ENCODE measurements at places on chromosomes 13 and 19. TPM values are rescaled to one million over a fixed set of nuclear protein-coding genes. Genes with fewer than 3 reads are reported as not detected.

- no peak for DNase-seq
These were observed 133.5 kb upstream of the IRS2 start for GRCh38 chr13:109919715-109920375.

DNA sequence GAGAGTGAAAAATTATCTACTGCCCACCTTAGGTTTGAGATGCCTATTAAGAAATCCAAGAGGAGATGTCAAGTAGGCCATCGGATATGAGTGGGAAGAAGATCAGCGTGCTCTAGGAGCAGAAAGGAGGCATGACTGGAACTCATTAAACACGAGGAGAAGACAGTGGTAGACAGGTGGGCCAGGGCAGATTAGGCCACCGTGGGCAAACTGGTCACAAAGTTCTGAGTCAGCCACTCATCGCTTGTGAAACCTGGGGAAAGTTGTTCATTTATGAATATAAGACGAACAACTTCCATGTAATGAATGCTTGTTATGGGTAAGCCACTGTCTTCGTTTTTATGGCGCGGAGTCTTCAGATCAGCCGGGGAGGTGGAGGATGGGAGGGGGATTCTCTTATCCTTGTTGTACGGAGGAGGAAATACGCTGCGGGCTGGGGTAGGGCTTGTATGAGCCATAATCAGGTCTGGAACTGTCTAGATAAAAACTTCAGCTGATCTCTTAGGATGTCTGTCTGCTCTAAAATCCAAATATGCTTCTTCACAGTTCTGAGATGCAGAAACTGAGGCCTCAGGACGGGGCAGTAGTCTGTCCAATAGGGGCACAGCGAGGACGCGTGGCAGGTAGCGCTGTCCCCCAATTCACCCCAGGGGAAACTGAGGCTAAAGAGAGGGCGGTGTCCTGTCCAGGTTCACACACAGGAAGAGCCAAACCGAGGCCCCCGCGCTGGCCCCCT, 1.1 kb upstream of the ZNF444 start:
- peak; percentile 17 for DNase-seq

The FAAP24 gene
- 6.9 TPM for total RNA-seq

- DNase-seq = no peak
These were observed 27.8 kb downstream of the NFIX start for GRCh38 chr19:13022859-13023636.

The KCTD4 gene
- not detected for total RNA-seq

DNA sequence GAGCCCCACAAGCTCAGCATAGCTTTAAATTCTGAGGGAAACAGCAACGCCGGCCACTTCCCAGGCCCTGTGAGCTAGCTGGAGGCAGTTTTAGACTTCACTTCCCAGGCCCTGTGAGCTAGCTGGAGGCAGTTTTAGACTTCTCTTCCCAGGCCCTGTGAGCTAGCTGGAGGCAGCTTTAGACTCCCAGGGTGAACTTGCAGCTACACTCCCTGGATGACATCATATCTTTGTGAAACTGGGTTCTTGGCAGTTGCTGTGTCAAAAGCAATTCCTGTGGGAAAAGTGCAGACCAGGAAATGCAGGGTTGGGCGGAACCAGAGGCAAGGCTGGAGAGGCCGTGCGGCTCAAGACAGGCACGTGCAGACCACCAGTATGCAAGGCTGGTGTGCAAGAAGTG, 12.7 kb downstream of the SOX1 start:
- DNase-seq = no peak

- peak; percentile 42 for DNase-seq
These were observed 2.0 kb downstream of the ZNF823 start for GRCh38 chr19:11736696-11737095.

The NLRP13 gene
- total RNA-seq = not detected

The CALR3 gene
- total RNA-seq = not detected

DNA sequence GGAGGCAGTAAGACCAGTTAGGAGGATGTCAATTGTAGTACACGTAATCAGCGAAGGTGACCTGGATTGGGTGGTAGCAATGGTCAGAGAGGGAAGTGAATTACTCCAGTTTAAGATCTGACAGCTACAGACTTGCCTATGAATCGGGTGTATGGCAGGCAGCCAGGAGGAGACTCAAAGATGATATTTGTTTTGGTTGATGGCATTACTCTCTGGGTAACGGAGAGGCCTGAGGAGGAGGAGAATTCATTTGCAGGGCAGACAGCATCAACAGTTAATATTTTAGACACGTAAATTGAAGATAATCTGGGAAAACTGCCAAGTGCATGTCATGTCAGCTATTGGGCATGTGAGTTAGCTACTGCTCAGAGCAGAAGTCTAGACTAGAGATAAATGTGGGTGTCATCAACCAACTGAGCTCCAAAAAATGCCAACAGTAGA, 109.2 kb downstream of the SGCG start:
- no peak for DNase-seq

DNA sequence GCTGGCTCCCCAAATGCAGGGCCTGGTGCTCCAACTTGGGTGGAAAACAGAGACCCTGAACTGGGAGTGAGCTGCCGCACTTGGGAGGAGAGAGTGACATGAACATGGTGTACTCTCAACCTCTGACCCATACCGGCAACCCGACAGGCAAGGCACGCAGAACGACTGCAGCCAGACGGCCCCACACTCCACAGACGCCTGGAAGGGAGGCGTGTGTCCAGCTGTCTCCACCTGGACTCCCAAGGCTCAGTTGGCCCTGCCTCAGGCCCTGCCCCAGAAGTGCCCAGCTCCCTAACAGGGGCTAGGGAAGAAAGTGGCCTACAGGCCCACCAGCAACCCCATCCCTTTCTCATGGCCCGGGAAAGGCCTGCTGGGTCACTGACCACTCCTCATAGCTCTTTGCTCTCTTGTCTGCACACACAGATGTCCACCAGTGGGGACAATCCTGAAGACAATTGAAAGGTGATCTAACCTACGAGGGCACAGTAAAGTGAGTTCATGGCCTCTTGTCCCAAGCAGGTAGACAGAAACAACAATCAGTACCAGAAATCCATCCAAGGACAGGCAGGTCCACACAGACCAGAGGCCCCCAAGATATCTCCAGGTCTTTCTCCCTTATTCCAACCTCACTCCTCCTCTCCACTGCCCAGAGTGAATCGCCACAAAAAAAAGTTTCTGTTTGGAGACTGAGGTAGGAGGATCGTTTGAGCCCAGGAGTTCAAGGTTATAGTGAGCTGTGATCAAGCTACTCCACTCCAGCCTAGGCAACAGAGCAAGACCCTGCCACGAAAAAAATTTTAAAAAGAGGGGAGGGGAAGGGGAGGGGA, 28.2 kb downstream of the ELL start:
- no peak for DNase-seq

DNA sequence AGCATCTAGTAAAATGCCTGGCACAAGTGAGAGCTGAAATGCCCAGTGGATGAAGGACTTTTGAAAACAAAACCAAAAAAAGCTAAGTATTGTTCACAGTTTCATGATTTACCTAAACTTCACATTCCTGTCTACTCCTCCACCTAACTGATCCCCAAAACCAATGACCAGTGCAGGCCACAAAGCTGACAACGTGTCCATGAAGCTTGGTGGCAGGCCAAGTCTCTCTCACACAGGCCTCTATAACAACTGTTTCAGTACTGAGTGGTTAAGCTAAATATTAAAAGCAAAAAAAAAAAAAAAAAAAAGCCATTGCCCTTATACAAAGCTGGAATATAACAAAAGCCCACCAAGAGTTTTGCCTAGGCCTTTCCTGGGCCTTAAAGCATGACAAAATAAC, 36.4 kb downstream of the STK24 start:
- DNase-seq = no peak

The OR10H1 gene
- total RNA-seq = not detected

- no peak for DNase-seq
These were observed 223.0 kb downstream of the DNAJC15 start for GRCh38 chr13:43246382-43246781.

DNA sequence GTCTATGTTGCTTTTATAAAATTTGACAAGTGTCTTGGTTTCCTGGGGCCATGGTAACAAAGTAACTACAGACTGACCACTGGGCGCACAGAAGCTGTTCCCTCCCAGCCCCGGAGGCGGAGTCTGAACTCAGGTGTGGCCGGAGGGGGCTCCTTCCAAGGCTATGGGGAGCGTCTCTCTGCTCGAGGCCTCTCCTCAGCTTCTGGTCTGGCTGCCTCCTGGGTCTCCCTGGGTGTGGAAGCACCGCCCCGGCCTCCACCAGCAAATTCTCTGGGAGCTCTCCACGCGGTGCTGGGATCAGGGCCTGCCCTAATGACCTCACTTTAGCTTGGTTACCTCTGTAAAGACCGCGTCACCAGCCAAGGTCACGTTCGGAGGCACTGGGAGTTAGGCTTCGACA, 45.7 kb upstream of the F7 start:
- DNase-seq = no peak

- DNase-seq = no peak
These were observed 18.0 kb downstream of the RAB3D start for GRCh38 chr19:11321191-11322126.

The ELANE gene
- total RNA-seq = not detected

DNA sequence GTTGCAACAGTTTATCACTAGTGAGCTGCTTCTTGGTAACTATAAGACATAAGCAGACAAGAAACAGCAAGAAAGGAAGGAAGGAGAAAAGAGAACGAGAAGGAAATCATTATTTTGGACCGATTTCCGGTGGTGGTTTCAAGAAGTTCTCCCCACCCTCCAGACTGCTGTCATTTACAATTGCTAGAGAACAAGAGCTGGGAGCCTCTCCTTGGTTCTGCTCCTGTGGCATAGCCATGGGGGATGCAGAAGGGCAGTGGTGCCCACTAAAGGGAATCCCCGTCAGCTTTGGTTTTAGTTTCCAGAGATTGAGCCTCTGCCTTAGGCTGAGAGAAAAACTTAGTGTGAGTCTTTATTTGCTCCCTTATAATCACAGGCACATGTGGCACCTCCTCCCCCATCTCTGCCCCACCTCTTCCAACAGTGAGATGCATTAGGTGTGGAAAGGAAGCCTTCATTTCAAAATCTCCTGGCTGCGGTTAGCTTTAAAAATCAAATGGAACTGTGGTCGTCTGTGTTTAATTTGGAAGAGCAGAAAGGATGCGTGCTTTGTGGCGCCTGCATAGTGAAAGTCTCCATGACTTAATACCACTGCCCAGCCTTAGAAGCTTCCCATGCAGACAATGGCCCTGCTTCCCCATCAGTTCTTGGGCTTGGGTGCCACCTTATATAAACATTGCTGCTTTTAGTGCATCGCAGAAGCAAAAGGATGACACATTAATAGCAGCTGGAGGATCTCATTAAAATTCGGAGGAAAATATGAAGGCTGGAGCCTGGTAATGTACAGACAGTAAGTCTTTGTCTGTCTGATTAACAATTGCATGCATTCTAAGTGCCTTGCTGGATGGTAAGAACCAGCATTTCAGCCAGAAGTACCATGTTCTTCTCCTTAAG, 25.0 kb downstream of the LRCH1 start:
- no peak for DNase-seq

The CFD gene
- total RNA-seq = 8.0 TPM

DNA sequence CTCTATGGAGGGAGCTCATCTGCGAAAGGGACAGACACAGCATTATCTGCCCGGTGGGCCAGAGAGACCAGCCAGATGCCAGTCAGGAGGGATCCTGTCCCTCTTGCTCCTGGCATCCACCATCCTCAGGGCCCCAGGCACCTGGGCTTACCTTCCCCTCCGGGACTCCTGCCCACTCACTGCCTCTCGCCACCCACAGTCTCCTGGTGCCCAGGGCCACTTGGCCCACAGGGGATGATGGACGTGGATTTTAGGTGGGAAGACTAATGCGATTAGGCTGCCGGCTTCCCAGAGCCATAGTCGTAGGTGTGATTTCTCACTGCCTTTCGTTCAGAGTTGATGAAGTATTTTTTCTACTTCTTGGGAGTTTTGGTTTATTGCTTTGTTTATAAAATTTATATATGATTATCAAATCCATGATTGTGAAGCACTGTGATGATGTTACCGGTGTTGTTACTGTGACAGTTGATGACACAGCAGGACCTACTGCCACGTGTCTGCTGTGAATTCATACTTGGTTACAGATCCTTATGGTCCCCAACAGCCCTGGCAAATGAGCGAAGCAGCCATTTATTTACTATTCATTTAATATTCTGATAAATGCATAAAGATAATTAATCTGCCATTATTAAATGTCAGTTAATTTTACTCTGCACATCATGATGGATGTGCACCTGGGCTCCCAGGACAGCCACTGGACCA, 14.5 kb upstream of the CHAMP1 start:
- no peak for DNase-seq

DNA sequence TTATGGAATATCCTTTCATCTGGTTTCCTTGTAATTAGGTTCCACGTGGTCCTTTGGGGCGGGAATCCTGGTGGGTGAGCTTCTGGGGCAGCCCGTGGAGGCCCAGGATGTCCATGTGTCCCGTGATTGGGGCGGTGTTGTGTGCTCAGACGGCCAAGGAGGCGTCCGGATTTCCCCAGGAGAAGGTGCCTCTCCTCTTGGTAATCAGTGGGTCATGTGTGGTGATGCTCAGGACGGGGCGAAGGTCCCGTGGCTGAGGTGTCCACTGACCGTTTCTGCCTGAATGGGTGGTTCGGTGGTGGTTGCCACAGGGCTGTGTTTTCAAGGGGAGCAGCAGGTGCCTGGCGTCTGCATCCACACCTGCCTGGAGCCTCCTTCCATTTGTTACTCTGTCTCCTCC, 52.2 kb upstream of the F7 start:
- no peak for DNase-seq

DNA sequence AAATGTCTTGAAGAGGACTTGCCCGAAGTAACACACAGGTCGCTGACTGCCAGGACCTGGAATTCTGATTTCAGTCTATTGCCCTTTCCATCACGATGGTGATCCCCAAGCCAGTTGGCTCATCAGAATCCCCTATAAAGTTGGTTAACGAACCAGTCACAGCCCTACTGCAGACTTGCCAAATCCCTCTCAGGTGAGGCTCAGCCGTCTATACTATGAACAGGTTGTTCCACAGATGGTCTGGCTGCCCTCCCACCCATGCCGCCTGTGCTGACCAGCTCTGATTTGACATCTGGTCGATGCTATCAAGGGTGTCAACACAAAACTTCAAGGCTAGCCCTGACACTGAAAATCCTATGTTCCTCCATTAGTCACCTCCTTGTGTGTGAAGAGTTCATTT, 90.0 kb downstream of the RNASEH2B start:
- no peak for DNase-seq

- no peak for DNase-seq
These were observed 133.9 kb downstream of the AKAP11 start for GRCh38 chr13:42405665-42406390.

- peak; percentile 43 for DNase-seq
These were observed 40.8 kb downstream of the BBC3 start for GRCh38 chr19:47190167-47190727.

The B3GNT3 gene
- 47.7 TPM for total RNA-seq

DNA sequence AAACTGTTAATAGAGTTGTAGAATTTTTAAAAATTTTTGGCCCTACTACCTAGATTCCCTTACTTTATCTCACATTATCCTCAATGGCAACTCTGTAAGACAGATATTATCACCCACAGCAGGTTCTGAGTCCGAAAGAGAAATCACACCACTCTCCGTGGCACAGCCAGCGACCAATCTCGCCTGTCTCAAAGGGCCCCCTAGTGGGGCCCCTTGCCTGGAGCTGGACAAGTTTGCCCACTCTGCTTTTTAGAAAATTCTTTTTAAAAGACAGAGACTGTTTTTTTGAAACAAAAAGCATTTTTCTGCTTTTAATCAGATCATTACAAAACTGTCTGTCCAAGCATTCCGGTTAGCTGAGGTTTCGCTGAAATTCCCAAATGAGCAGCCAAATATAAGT, 21.7 kb downstream of the PHF11 start:
- DNase-seq = no peak
